ENCODE measurements at places on chromosomes 4 and X. TPM values are rescaled to one million over a fixed set of nuclear protein-coding genes. Genes with fewer than 3 reads are reported as not detected.

GRCh38 chr4:52197306-52197705, 146.2 kb downstream of the SPATA18 start:
- no peak for DNase-seq

DNA sequence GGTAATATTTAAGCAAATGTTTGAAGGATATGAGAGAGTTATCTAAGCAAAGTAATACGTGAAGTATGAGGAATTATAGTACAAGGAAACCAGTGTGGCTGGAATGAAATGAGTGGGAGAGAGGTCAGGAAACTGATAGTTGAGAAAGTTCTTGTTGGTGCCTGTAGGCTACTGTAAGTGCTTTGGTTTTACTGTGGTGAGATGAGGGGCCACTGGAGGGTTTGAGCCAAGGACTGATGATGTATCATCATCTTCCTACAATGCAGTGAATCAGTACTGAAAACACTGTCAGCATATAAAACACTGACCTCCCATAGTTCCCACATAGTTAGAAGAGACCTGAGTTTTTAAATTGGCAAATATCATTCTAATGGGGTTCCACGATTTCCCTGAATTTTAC, 367.5 kb upstream of the CTSO start:
- DNase-seq, result no peak

GRCh38 chrX:11180571-11180970, 69.4 kb downstream of the HCCS start:
- DNase-seq, result no peak

DNA sequence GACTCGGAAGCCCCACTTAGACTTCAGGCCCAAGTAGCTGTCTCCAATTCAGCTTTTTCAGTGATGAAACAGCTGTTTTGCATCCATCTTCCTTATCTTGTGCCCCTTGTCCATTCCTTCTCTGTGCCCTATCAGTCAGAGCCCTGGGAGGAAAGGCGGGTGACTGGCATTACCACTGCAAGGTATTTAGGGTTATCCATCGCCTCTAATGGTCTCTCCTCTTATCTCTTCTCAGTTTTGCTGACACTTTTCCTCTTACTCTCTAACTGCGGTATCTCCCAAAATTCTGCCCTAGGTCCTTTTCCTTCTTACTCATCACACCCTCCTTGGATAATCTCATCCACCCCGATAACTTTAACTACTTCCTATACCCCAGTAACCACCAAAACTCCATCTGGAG, 13.7 kb downstream of the GAB3 start:
- no peak for DNase-seq

DNA sequence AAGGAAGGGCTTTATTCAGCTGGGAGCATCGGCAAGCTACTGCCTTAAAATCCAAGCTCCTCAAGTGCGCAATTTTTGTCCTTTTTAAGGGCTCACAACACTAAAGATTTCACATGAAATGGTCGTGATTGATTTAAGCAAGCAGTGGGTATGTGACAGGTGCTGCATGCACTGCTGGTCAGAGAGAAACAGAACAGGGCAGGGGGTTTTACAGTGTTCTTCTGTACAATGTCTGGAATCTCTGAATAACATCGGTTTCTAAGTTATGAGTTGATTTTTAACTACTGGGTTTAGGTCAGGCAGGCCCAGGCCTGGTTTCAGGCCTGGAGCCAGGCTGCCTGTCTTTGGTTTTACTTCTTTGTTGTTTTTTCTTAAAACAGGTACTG, 6.0 kb downstream of the UGT2B17 start:
- no peak for DNase-seq

DNA sequence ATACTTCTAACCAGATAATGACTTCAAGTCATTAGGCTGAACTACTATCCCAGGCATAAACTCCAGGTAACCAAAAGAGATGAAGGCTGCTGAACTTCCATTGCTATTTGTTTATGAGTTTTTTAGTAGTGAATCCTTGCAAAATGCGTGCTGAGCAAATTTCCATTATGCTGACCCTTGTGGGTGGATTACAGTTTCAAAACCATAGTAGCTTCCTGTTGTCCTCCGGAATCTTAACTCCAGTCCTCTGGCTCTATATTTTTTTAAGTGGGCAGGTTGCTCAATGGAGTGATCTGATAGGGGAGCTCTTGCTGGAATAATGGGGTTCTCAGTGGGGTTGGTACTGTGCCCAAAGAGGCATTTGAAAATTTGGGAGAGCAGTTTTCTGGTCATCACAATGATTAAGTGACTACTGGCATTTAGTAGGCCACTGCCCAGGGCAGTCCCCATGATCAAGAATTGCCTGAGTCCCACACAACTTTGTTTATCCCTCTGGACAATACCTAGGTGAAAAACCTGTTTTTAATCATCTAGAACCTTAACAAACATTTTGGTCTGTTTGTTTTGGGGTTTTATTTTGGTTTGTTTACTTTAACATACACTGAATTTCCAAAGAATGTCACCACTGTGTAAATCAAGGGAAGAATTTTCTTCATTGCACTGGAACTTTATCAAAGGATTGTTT, 302.3 kb upstream of the GATB start:
- no peak for DNase-seq

- no peak for DNase-seq
These were observed 66.0 kb downstream of the CBLL2 start for GRCh38 chrX:22338740-22339139.

DNA sequence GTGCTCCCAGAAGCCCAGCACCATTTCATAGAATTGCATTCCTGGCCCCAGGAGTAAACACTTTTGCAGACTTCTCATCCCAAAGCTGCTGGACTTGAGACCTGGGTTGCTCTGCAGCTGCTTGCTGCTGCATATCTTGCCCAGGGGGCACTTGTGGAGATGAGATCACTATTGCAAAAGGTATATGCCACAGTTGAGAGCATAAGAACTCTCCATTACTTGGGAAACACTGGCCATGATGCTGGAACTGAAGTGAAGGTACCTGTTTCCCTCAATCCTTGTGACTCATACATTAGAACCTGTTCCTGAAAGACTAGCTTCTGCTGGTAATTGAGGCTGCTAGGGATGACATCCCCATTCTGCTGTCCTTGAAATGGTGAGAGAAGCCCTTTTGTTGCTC, 43.1 kb upstream of the WDR1 start:
- no peak for DNase-seq

GRCh38 chr4:85697854-85698253, 222.9 kb downstream of the ARHGAP24 start:
- DNase-seq, result no peak

- DNase-seq, result no peak
These were observed 6.2 kb downstream of the TMEM131L start for GRCh38 chr4:153472122-153473037.

DNA sequence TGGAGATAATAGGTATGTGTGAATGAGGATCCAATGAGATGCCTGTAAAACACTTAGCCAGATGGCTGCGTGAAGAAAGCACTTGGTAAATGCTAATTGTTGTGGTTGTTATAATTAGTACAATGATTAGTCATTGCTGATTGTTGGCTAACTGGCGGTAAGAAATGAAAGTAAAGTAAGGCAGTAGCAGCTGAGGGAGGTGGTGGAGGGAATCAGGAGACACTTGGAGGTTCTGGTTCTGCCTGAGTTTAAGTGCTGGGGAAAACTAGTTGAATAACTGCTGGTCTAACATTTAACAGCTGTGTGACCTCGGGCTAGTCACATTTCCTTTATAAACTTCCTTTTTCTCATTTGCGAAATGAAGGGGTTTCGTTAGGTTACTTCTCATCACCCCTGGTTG, 30.9 kb downstream of the CD38 start:
- no peak for DNase-seq

- no peak for DNase-seq
These were observed 38.1 kb downstream of the CBLL2 start for GRCh38 chrX:22310779-22311178.

DNA sequence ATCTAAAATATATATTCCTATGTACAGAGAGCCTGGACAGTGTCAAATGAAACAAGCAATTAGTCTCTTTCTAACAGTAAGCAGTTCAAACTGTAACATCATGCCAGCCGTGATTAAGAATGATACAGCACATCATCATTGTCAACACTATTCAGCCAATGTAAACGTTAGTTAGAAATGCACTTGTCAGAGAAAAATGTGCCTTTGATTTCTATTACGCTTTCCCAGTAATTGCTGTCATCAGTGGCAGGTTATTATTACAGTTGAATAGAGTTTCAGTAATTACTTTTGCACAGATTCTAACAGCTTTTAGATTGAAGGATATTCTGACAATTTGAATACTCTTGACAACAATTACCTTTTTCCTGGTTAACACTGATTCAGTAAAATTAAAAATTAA, 1007.1 kb downstream of the SH3BGRL start:
- no peak for DNase-seq

DNA sequence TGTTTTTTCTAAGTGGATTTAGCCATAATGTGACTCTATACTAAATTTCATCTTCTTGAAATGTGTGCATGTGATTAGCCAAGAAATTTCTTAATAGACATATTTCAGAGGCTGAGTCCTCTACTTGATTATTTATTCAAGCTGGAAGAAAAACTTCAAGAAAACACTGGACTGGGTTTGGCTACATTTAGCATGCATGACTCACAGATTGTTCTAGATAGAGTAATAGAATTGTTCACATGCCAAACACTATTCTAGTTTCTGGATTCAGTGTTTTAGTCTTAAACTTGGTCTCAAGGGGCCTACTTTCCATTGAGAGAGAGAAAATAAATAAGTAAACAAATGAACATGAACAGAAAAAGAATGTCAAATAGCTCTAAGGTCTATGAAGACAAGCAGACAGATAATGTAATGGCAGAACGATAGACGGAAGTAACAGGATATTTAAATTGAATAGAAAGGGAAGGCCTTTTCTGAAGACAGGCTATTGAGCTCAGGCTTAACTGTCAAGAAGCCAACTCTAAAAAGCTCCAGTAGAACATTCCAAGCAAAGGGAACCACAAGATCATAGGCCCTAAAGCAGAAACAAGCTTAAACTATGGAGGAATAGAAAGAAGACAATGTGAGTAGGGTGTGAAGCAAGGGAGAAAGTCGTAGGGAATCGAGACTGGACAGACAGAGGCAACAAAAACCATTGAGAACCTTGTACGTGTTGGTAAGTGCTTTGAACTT, 104.6 kb downstream of the TMEM144 start:
- DNase-seq, result peak; percentile 54

Gene RBM46
- total RNA-seq, result not detected

Gene NUDT10
- 0.50 TPM for total RNA-seq

Gene CHRDL1
- not detected for total RNA-seq

Gene JADE3
- 9.6 TPM for total RNA-seq

Data from NCI-H460 (cell line).